ENCODE measurements at places on chromosomes 12 and 14. TPM values are rescaled to one million over a fixed set of nuclear protein-coding genes. Genes with fewer than 3 reads are reported as not detected.
A peak's percentile ranks its signal among the peaks of the same experiment; 100 is the strongest.

DNA sequence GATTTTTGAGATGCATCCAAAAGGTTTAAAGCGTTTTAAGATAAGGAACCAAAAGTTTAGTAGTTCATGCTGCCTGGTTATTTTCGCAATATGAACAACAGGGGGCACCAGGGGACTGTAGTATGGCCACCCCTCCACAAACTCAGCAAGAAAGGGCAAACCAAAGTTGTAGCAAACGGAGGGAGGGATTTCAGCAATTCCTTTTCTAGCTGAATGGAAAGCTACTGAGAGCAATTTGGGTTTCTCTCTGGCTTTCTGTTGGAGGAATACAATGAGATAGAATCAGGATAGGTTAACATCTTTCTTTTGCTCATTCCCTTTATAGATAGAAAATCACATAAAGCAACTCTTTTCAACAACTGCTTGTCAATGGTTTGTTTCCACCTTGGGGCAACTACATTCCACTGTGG is 62.5 kb downstream of the DRAM1 start:
- H3K27me3 ChIP-seq, result peaks cover 38% of the 10 kb centered on the region
- peak; percentile 51 for DNase-seq
- no peak overlapping the region for H3K4me3 ChIP-seq
- H3K4me1 ChIP-seq, result no peaks in the 10 kb centered on the region

- H3K4me1 ChIP-seq, result peaks cover 15% of the 10 kb centered on the region
- no peak for DNase-seq
- H3K27me3 ChIP-seq, result no peaks in the 10 kb centered on the region
- H3K36me3 ChIP-seq, result no peaks in the 10 kb centered on the region
- H3K27ac ChIP-seq, result peak within 1 kb of the TSS; percentile 55
- peak within 1 kb of the TSS; percentile 78 for H3K4me3 ChIP-seq
Measured at GRCh38 chr12:27332714-27333402, at the start of gene BMAL2. TSS of gene BMAL2 (plus strand) at chr12:27332836. CDS start at chr12:27333073, 237 bp downstream.

- peaks cover 16% of the 10 kb centered on the region for H3K4me1 ChIP-seq
- H3K4me3 ChIP-seq, result no peak overlapping the region
- H3K27ac ChIP-seq, result no peak overlapping the region
- DNase-seq, result no peak
Measured at GRCh38 chr14:68668531-68668930, 124.3 kb downstream of the ZFP36L1 start.

DNA sequence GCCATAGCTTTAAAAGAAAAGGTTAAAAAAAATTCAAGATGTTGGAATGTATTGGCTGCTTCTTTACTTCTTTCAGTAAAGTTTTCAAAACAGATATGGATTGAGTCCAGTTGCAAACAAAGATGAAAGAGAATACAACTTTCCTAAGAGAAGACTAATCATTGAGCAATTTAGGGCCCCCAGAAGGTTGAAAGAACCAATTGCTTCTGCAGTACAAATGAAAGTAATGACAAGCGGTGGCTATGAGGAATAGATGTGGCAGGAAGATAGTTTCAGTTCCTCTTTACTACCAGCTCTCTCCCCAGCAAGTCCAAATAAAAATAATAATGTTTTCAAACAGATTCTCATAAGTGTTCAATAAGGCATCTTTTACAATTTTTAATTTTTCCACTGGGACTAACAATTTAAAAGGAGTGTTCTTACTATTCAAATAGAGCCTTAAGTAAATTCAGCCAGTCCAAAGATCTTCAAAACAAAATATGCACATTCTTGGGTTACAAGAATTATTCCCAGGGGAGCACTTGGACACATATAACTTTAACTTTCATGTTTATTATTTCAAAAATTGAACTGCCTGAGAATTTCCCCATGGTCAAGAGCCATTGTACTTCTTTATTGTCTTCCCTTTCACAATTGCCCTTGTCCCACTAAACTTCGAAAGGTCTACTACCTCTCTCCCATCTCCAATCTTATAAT is 62.3 kb upstream of the PPP1R12A start:
- no peaks in the 10 kb centered on the region for H3K27me3 ChIP-seq
- no peak overlapping the region for H3K4me3 ChIP-seq
- no peaks in the 10 kb centered on the region for H3K4me1 ChIP-seq
- DNase-seq, result no peak
- no peak overlapping the region for H3K27ac ChIP-seq
- no peaks in the 10 kb centered on the region for H3K36me3 ChIP-seq

GRCh38 chr12:105409801-105410471 is 79.4 kb downstream of the C12orf75 start:
- H3K4me3 ChIP-seq, result no peak overlapping the region
- DNase-seq, result no peak
- H3K27me3 ChIP-seq, result no peaks in the 10 kb centered on the region
- H3K27ac ChIP-seq, result no peak overlapping the region

- no peak overlapping the region for H3K27ac ChIP-seq
- no peaks in the 10 kb centered on the region for H3K36me3 ChIP-seq
- H3K4me3 ChIP-seq, result no peak overlapping the region
- H3K27me3 ChIP-seq, result no peaks in the 10 kb centered on the region
- no peaks in the 10 kb centered on the region for H3K4me1 ChIP-seq
Measured at GRCh38 chr12:39127401-39127800, 222.0 kb upstream of the CPNE8 start.

DNA sequence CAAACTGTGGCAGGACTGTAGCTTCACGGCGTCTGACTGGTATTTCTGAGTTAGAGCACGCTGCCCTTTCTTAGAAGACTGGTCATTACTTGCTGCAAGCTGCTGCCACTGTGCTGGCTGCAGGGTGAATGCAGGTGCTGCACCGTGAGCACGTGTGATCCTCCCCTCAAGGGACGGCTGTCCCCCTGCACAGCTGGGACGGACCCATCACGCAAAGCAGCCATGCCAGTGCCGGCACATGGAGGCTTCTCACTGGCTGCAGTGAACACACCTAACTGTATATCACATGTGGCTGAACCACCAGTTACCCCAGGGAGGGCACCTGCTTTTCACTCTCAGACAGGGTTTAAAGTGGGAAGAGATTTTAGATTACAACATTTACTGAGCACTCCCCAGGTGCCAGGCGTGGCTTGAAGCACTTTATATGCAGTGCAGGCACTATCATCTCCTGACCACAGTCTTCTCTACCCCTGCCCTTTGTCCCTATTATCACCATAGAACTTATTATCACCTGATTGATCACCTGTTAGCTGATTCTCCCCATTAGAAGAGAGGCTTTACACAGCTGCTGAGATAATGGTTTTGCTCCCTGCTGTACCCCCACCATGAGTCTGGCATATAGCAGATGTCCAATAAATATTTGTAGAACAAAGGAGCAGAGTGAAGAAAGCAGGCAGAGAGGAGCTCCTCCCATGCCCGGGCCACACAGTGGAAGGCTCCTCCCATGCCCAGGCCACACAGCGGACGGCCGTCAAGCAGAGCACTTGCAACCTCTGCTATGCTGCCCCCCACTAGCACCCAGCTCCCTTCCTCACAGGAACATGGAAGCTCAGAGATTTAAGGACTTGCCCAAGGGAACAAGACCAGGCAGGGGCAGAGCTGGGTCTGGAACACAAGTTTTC is 25.9 kb downstream of the SLC25A47 start:
- no peak overlapping the region for H3K27ac ChIP-seq
- H3K27me3 ChIP-seq, result no peaks in the 10 kb centered on the region
- DNase-seq, result no peak
- peaks cover 5% of the 10 kb centered on the region for H3K36me3 ChIP-seq

DNA sequence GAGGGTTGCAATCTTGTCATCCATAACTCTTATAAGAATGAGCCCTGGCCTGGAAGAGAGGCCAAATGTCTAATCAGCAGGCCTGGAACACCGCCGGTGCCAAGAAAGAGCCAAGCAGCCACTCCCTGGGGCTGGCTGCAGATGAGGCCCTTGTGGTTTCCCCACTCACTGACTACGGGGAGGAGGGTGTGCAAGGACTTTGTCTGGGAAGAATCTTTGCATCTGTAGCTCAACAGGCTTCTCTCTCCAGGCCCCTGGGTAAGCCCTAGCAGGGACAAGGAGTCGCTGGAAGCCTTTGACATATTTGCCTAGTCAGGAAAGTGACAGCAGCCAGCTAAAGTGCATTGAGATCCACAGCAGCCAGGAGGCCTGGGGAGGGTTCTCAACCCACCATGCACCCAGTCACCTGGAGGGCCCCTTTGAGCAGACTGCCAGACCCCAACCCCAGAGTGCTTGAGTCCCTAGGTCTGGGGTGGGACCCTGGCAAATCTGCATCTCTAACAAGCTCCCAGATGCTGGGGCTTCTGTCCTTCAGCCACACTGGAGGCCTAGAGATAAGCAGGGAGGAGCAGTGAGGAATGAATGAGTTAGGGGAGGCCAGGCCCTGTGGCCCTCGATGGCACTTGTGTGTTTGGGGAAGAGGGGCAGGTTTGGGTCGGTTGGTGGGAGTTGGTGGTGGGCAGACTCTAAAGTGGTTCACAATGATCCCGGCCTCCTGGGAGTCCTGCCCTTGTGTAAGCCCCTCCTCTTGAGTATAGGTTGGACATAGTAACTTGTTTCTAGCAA is 13.9 kb upstream of the LRTM2 start:
- no peak for DNase-seq

DNA sequence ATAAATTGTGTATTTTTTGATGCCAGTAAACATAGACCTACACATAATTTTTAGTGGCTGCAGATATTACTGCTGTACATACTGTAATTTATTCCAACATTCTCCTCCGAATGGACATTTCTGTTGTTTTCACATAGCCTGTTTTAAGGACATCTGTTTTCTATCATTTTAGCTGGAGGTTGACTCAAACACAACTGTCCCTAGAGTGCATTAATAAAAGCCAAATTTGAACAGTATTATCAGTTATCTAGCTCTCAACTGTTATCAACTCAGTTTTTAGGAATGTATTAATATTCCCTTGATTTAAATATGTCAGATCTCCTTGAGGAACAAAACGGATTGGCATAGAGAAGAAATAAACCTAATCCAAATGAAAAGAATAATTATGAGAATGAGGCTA is 17.2 kb upstream of the PIWIL1 start:
- no peak for DNase-seq
- H3K4me3 ChIP-seq, result no peak overlapping the region
- no peaks in the 10 kb centered on the region for H3K36me3 ChIP-seq
- H3K27me3 ChIP-seq, result no peaks in the 10 kb centered on the region

DNA sequence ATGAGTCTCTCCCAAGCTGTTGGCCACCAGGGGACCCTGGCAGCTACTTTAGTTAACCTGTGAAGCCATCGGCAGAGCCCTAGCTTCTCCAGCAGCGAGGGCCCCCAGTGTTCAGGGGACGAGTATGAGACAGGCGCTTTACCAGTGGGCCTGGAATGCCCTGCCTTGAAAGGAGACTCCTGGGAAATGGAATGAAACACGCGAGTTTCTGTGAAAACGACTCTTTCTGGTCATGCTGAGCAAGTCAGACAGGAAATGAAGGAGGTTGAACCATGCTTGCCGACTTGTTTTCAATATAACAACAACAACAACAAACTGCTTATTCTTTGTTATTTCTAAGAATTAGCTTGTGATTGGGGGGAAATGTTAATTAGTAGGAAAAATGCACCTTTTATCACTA is 42.9 kb downstream of the SFSWAP start:
- no peak for DNase-seq
- H3K4me1 ChIP-seq, result no peaks in the 10 kb centered on the region
- H3K4me3 ChIP-seq, result no peak overlapping the region
- no peaks in the 10 kb centered on the region for H3K27me3 ChIP-seq

The CCDC38 gene
- 0.27 TPM for total RNA-seq

DNA sequence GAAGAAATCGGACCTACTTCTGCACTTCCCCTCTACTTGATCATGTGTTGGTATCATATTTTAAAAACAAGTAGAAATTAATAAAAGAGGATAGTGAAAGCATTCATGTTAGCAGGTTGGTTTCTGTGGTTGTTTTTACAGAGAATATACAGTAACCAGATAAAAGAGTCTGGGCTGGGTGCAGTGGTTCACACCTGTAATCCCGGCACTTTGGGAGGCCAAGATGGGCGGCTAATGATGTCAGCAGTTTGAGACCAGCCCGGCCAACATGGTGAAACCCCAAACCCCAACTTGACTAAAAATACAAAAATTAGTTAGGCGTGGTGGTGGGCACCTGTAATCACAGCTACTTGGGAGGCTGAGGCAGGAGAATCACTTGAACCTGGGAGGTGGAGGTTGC is 55.9 kb downstream of the LRP6 start:
- no peak for DNase-seq
- H3K4me1 ChIP-seq, result no peaks in the 10 kb centered on the region
- no peak overlapping the region for H3K4me3 ChIP-seq
- H3K27me3 ChIP-seq, result no peaks in the 10 kb centered on the region
- H3K36me3 ChIP-seq, result no peaks in the 10 kb centered on the region
- H3K27ac ChIP-seq, result no peak overlapping the region

DNA sequence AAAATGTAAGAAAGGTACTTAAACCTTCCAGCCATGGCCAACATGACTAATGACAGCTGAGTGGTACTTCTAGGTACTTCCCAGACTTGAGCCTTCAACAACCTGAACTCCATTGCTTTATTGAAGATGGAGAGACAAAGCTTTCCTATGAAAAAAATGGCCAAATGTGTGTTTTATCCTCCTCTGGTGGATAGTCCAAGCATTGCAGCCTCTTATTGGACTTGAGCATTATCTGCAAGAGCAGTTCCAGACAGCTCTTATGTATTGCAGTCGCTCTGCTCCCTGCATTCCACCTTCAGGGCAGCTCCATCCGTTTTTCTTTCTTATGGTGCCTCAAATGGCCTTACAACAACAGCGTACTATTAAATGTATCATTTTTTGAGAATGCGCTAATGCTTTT is 588.2 kb downstream of the NRXN3 start:
- H3K4me1 ChIP-seq, result no peaks in the 10 kb centered on the region
- peak; percentile 4 for DNase-seq
- H3K4me3 ChIP-seq, result no peak overlapping the region
- no peaks in the 10 kb centered on the region for H3K36me3 ChIP-seq
- no peaks in the 10 kb centered on the region for H3K27me3 ChIP-seq

The TAS2R31 gene
- 1.7 TPM for total RNA-seq

DNA sequence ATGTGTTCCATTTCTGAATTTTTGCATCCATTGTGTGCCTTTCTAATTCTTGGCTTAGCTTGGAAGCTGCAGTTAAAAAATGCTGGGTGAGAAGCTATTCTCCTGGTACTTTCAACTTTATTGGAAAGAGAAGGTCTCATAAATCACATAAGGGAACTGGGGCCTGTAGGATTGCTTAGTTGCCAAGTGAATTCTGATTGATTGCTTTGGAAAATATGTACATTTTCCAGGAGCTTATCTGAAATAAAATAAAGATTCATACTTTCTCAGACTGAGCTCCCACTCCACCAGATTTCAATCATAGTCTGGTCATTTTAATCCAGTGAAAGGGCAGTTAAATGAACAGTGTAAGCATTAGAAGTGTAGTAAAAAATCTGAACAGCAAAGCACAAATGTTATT is 50.0 kb upstream of the PRICKLE1 start:
- H3K4me3 ChIP-seq, result no peak overlapping the region
- H3K27me3 ChIP-seq, result no peaks in the 10 kb centered on the region
- no peak for DNase-seq
- no peak overlapping the region for H3K27ac ChIP-seq
- H3K36me3 ChIP-seq, result no peaks in the 10 kb centered on the region
- H3K4me1 ChIP-seq, result no peaks in the 10 kb centered on the region

The LRRC10 gene
- total RNA-seq, result not detected

The SETD1B gene
- total RNA-seq, result 17.5 TPM

DNA sequence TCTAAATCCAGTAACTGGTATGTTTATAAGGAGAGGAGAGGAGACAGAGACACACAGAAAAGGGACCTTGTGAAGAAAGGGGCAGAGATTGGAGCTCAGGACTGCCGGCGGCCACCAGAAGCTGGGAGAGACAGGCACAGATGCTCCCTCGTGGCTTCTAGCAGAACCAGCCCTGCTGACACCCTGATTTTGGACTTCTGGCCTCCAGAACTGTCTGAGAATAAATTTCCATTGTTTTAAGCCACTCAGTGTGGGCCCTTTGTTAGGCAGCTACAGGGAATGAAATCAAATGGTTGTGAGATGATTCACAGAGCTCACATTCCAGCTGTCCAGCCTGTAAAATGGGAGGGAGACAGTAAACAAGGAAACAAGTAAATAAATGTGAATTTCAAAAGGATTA is 47.6 kb downstream of the TMEM132C start:
- H3K27ac ChIP-seq, result no peak overlapping the region
- H3K4me3 ChIP-seq, result no peak overlapping the region
- no peaks in the 10 kb centered on the region for H3K36me3 ChIP-seq
- no peaks in the 10 kb centered on the region for H3K4me1 ChIP-seq

Data from HCT116 (cell line).